Neural crest cell (in vitro differentiated cells): ENCODE measurements at places on chromosomes 4 and X. TPM values are rescaled to one million over a fixed set of nuclear protein-coding genes. Genes with fewer than 3 reads are reported as not detected.
A peak's percentile ranks its signal among the peaks of the same experiment; 100 is the strongest.

Gene ARHGEF9
- total RNA-seq: 40.9 and 43.6 TPM in 2 replicates

Gene ATOH1
- not detected in 2 replicates for total RNA-seq

Gene NPNT
- not detected in 2 replicates for total RNA-seq

DNA sequence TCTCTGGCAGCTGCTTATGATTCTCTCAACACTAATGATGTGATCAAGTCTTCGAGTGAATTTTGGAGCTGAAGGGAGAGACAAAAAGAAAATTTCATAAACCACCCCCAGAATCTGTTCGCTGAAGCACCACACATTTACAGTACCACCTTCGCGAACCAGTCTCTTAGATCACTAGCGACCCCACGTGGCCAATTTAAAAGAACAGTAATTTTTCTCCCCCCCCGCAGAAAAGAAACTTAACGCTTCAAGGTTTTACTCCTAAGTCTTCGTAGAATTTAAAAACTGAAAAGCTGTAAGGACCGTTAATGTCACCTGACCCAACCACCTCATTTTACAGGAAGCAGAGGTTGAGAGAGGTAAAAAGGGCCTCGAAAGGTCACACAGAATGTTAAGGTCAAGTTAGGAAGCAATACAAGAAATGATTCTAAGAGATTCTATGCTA, 187.5 kb downstream of the QDPR start:
- DNase-seq: peak; percentile 44

DNA sequence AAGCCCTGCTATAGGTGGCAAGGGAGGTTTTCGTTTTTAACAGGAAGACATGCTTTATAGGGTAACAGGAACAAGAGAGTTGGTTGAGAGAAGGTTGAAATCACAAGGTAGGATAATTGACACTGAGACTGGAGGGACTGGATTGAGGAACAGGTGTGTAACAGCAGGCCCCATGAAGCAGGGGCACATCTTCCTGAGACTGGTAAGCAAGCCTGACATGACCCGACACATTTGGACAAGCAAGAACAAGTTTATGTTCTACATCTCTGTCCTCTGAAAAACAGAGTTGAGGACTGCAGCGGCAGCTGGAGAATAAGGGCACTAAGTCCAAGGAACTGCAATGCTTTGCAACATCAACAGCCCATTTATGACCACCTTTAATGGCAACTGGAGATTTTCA, 5.2 kb downstream of the RPS4X start:
- no peak for DNase-seq

Gene ADAMTS3
- 2.7 and 3.0 TPM in 2 replicates for total RNA-seq

Gene ZNF157
- 1.4 and 1.9 TPM in 2 replicates for total RNA-seq

- DNase-seq: peak; percentile 39
Measured at GRCh38 chr4:107824350-107825071, at the start of gene SGMS2. Gene SGMS2 (plus strand): TSS chr4:107824932. CDS start chr4:107895554, 70,622 bp downstream.

GRCh38 chr4:115228851-115229250, 115.4 kb upstream of the NDST4 start:
- DNase-seq: no peak

- no peak for DNase-seq
Measured at GRCh38 chr4:8759987-8760386, 111.7 kb downstream of the HMX1 start.

- no peak for DNase-seq
Measured at GRCh38 chr4:180766944-180767729, 1476.1 kb upstream of the TENM3 start.

Gene F9
- not detected in 2 replicates for total RNA-seq
